MCF 10A (cell line): ENCODE measurements at places on chromosomes 12 and 14. TPM values are rescaled to one million over a fixed set of nuclear protein-coding genes. Genes with fewer than 3 reads are reported as not detected.
A peak's percentile ranks its signal among the peaks of the same experiment; 100 is the strongest.

OR6C75 gene
- total RNA-seq: not detected in 2 replicates

OTUB2 gene
- total RNA-seq: 1.2 and 1.8 TPM in 2 replicates

DPPA3 gene
- total RNA-seq: not detected in 2 replicates

AICDA gene
- total RNA-seq: not detected in 2 replicates

TTC5 gene
- total RNA-seq: 18.4 and 22.9 TPM in 2 replicates

GALNT6 gene
- 24.8 and 27.6 TPM in 2 replicates for total RNA-seq

C12orf56 gene
- not detected in 2 replicates for total RNA-seq

GRCh38 chr12:45285717-45286116 is 69.8 kb downstream of the ANO6 start:
- H3K4me3 ChIP-seq: no peak overlapping the region
- H3K27me3 ChIP-seq: no peaks in the 10 kb centered on the region
- H3K27ac ChIP-seq: no peak overlapping the region
- H3K36me3 ChIP-seq: no peaks in the 10 kb centered on the region

DNA sequence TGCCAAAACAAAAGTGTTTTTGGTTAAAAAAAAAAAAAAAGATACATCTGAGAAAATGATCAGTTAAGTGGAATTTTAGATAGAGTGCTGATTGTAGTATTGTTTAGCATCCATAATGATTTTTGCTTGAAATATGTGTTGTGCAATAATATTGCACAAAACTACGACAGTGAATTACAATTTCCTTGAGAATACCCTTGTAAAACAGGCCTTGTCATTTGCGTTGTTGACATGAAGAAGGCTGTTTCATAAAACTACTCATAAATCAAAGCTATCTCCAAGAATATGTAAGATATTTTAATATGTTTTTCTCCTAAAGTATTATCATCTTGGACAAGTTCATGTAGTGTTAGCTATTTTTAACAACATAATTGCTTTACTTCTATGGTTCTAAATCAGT is 1077.0 kb downstream of the LRFN5 start:
- H3K4me3 ChIP-seq: no peak overlapping the region
- peak; percentile 22 for DNase-seq
- H3K4me1 ChIP-seq: peaks cover 6% of the 10 kb centered on the region
- H3K27ac ChIP-seq: no peak overlapping the region
- no peaks in the 10 kb centered on the region for H3K27me3 ChIP-seq

GRCh38 chr12:28998662-28999120 is 150.4 kb upstream of the FAR2 start:
- no peaks in the 10 kb centered on the region for H3K36me3 ChIP-seq
- no peaks in the 10 kb centered on the region for H3K27me3 ChIP-seq
- peak; percentile 46 for DNase-seq
- H3K27ac ChIP-seq: no peak overlapping the region
- H3K4me1 ChIP-seq: peaks cover 5% of the 10 kb centered on the region

DNA sequence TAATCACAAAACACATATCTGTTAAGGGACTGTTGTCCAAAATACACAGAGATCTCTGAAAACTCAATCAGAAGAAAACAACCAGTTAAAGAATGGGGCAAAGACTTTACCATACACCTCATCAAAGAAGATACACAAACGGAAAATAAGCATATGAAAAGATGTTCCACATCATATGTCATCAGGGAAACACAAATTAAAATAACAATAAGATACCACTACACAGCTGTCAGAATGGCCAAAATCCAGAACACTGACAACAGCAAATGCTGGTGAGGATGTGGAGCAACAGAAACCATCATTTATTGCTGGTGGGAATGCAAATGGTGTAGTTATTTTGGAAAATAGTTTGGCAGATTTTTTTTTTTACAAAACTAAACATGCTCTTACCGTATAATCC is 220.5 kb upstream of the FOXN3 start:
- DNase-seq: no peak
- no peak overlapping the region for H3K4me3 ChIP-seq
- no peaks in the 10 kb centered on the region for H3K36me3 ChIP-seq
- no peaks in the 10 kb centered on the region for H3K4me1 ChIP-seq
- no peak overlapping the region for H3K27ac ChIP-seq

- no peak for DNase-seq
- H3K27me3 ChIP-seq: peaks cover 53% of the 10 kb centered on the region
- no peaks in the 10 kb centered on the region for H3K4me1 ChIP-seq
These were observed 66.4 kb upstream of the DCN start for GRCh38 chr12:91249054-91249453.

- peak overlapping the region; percentile 81 for H3K27ac ChIP-seq
- H3K27me3 ChIP-seq: no peaks in the 10 kb centered on the region
- peak overlapping the region; percentile 78 for H3K4me3 ChIP-seq
- peak; percentile 86 for DNase-seq
- H3K4me1 ChIP-seq: peaks cover 42% of the 10 kb centered on the region
These were observed 3.6 kb upstream of the RHOF start for GRCh38 chr12:121796855-121797751.

- no peak overlapping the region for H3K27ac ChIP-seq
- no peaks in the 10 kb centered on the region for H3K36me3 ChIP-seq
- DNase-seq: no peak
- no peaks in the 10 kb centered on the region for H3K27me3 ChIP-seq
- H3K4me3 ChIP-seq: no peak overlapping the region
These were observed 4.3 kb upstream of the APPL2 start for GRCh38 chr12:105240228-105240627.

- DNase-seq: no peak
- H3K36me3 ChIP-seq: peaks cover 6% of the 10 kb centered on the region
- H3K27me3 ChIP-seq: no peaks in the 10 kb centered on the region
- H3K4me3 ChIP-seq: no peak overlapping the region
- no peaks in the 10 kb centered on the region for H3K4me1 ChIP-seq
These were observed 162.8 kb downstream of the VRK1 start for GRCh38 chr14:96959992-96960391.

DNA sequence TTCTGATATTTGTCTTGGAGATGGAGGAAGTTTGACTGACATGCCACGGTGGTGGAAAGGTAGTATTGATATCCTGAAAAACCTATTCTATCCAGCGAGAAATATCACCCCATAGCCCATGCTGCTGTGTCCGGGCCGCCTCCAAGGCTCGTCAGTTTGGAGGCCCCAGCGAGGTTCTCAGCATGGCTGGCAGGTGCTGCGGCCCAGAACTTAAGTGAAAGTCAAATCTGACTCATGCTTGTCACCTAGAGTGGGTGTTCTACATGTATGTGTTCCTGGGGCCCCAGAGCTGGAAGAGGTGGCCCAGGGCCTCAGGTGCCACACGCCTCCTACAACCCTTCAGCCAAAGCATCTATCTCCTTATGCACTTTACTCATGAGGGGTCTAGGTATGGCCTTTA is 92.9 kb downstream of the GCH1 start:
- no peak for DNase-seq
- peaks cover 13% of the 10 kb centered on the region for H3K27me3 ChIP-seq
- no peaks in the 10 kb centered on the region for H3K36me3 ChIP-seq
- H3K4me3 ChIP-seq: no peak overlapping the region
- no peak overlapping the region for H3K27ac ChIP-seq

DNA sequence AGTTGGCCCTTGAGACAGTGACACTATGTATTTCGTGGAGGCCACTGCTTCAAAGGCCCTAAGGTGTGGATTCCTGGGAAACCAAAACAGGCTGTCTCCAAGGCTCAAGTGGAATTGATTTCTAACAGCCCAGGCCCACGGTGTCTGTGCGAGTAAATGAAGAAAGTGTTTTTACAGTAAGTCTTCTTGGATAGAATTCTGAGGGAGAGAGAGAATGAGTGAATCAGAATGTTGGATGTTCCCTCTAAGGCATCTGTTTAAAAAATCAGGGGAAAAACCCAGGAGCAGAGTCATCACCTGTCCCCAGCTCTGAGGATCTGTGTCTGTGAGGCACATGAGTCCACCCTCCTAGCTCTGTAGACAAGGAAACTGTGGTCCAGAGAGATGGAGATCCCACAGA is 22.3 kb upstream of the BDKRB1 start:
- no peaks in the 10 kb centered on the region for H3K36me3 ChIP-seq
- DNase-seq: no peak
- no peak overlapping the region for H3K4me3 ChIP-seq
- no peaks in the 10 kb centered on the region for H3K4me1 ChIP-seq
- no peak overlapping the region for H3K27ac ChIP-seq

- peaks cover 24% of the 10 kb centered on the region for H3K36me3 ChIP-seq
- H3K4me3 ChIP-seq: peak overlapping the region; percentile 96
- H3K4me1 ChIP-seq: peaks cover 29% of the 10 kb centered on the region
- H3K27ac ChIP-seq: no peak overlapping the region
These were observed 1.8 kb downstream of the SART3 start for GRCh38 chr12:108559007-108559655.

- H3K4me3 ChIP-seq: peak overlapping the region; percentile 76
- peak overlapping the region; percentile 76 for H3K27ac ChIP-seq
- peaks cover 23% of the 10 kb centered on the region for H3K4me1 ChIP-seq
- H3K36me3 ChIP-seq: peaks cover 32% of the 10 kb centered on the region
- peak; percentile 58 for DNase-seq
- no peaks in the 10 kb centered on the region for H3K27me3 ChIP-seq
These were observed 738 bp downstream of the CKAP4 start for GRCh38 chr12:106246891-106247673.

GRCh38 chr14:22184157-22184829 is 404.7 kb downstream of the DAD1 start:
- H3K27ac ChIP-seq: no peak overlapping the region
- no peaks in the 10 kb centered on the region for H3K36me3 ChIP-seq
- no peaks in the 10 kb centered on the region for H3K4me1 ChIP-seq
- no peak overlapping the region for H3K4me3 ChIP-seq

- H3K36me3 ChIP-seq: peaks cover 59% of the 10 kb centered on the region
- H3K4me3 ChIP-seq: no peak overlapping the region
- H3K27ac ChIP-seq: peak overlapping the region; percentile 54
- DNase-seq: no peak
These were observed 11.9 kb downstream of the PLD4 start for GRCh38 chr14:104936361-104937155.

DNA sequence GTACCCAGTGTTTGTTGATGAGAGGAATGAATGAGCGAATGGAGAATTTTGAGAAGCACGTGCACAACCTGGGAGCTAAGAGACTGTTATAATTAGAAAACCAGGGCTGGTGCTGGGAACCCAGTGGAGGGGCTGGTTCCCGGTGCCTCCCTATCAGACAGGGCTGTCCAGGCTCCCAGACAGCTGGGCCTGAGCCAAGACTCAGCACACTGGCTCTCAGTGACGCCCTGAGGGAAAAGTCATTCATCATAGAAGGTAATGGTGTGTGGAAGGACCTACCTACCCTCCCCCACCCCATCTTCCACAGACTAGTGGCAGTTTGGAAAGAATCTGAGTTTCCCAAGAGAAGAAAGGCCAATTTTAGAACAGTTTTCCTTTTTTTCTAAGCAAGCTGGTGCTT is 34.7 kb downstream of the KCNA5 start:
- no peaks in the 10 kb centered on the region for H3K27me3 ChIP-seq
- H3K27ac ChIP-seq: no peak overlapping the region
- H3K36me3 ChIP-seq: no peaks in the 10 kb centered on the region

GRCh38 chr12:56129206-56129941 is 1.3 kb downstream of the ESYT1 start:
- no peaks in the 10 kb centered on the region for H3K27me3 ChIP-seq
- peaks cover 49% of the 10 kb centered on the region for H3K36me3 ChIP-seq
- H3K27ac ChIP-seq: peak overlapping the region; percentile 84
- H3K4me3 ChIP-seq: peak overlapping the region; percentile 84
- H3K4me1 ChIP-seq: peaks cover 26% of the 10 kb centered on the region

GRCh38 chr12:4296751-4297150 is 23.2 kb downstream of the CCND2 start:
- H3K36me3 ChIP-seq: peaks cover 63% of the 10 kb centered on the region
- no peak overlapping the region for H3K4me3 ChIP-seq
- no peak overlapping the region for H3K27ac ChIP-seq
- H3K4me1 ChIP-seq: no peaks in the 10 kb centered on the region
- DNase-seq: no peak

DNA sequence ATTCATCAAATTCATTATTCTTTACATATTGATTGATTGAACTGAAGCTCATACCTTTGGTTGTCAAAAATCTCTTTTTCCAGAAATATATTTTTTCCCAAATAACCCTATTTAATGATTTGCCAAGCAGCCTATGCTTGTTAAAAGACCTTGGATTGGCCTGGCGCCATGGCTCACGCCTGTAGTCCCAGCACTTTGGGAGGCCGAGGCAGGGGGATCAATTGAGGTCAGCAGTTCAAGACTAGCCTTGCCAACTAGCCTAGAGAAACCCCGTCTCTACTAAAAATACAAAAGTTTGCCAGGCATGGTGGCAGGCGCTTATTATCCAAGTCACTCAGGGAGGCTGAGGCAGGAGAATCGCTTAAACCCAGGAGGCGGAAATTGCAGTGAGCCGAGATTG is 165.1 kb upstream of the MGAT4C start:
- no peak overlapping the region for H3K4me3 ChIP-seq
- H3K27ac ChIP-seq: no peak overlapping the region
- no peaks in the 10 kb centered on the region for H3K36me3 ChIP-seq
- DNase-seq: no peak

DNA sequence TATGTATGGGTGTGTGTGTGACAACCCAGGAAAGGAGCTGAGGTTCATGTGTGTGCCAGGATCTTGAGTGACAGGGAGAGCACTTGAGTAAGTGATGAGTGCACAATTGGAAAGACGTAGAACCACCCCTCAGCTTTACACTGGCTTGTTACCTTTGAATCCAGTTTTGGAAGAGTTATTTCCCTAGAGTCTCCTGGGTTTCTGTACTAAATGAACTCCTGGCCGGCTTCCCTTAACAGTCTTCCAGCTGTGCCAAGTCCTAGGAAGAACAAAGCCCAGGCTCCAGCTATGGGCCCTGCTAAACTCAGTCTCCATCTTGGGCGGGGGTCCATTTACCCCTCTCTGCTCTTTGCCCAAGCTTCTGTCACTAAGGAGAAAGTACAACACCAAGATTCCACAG is 19.7 kb upstream of the NR1H4 start:
- no peak for DNase-seq
- H3K27me3 ChIP-seq: peaks cover 14% of the 10 kb centered on the region
- H3K27ac ChIP-seq: no peak overlapping the region
- H3K36me3 ChIP-seq: no peaks in the 10 kb centered on the region
- no peak overlapping the region for H3K4me3 ChIP-seq

GRCh38 chr12:109191621-109192250 is 75.3 kb downstream of the ACACB start:
- peak; percentile 38 for DNase-seq
- no peak overlapping the region for H3K4me3 ChIP-seq
- H3K4me1 ChIP-seq: no peaks in the 10 kb centered on the region
- no peaks in the 10 kb centered on the region for H3K36me3 ChIP-seq

DNA sequence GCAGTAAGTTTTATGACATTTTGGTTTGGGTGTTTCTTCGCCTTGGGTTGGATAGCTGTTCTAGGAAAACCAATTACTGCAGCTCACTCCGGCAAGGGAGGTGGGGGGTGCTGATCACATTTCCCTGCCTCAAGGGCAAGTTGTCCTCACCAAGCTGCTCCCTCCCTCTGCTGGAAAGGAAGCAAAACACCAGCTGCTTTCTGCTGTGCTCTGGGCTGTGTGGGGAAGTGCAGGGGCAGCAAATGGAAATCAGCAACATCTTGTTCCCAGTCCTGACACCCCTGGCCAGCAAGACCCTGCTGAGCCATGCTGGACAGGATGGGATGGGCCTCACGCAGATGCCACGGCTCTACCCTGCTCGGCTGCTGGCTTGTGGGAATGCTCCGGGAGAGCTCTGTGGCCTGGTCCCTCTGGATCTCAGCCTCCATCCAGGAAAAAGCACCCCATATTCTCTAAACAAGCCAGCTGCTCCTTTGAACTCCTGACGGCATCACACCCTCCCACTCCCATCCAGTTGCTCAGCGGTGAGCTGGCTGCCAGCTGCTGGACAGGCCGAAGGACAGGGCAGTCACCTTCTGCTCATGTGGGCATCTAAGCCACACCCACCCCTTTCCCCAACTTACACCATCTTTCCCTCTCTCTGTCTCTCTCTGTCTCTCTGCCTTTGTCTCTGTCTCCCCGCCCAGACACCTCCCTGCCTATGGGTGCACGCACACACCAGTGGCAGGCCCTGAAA is 52.4 kb upstream of the EIF5 start:
- DNase-seq: peak; percentile 39
- H3K4me3 ChIP-seq: no peak overlapping the region
- no peaks in the 10 kb centered on the region for H3K27me3 ChIP-seq
- no peak overlapping the region for H3K27ac ChIP-seq
- peaks cover 14% of the 10 kb centered on the region for H3K4me1 ChIP-seq
